Left renal cortex interstitium (tissue), 4 donors: ENCODE measurements at places on chromosomes 6 and 20. TPM values are rescaled to one million over a fixed set of nuclear protein-coding genes. Genes with fewer than 3 reads are reported as not detected.

KCNK17 gene
- polyA plus RNA-seq = 0.17 TPM

- no peak for DNase-seq
Observed at GRCh38 chr6:2378891-2379652, 133.7 kb upstream of the GMDS start.

- DNase-seq = no peak
Observed at GRCh38 chr20:42846784-42847490, 342.8 kb downstream of the PTPRT start.

BMP2 gene
- polyA plus RNA-seq = 22.9 TPM

DNA sequence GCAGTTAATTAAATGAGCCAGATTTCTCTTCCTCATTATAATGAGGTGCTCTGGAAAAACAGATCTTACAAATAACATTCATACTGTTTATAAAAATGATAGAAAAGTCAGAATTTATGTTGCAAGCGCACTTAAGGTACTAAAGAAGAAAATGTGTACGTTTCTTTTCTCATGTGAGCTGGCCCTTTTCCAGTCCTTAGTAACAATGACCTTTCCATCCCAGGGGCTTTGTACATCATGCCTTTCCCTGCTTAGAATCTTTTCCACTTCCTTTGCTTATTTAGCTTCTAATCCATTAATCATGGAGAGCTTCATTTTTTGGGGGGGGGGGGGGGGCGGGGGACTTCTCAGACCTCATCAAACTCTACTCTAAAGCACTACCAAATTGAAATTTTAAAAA, 4.8 kb downstream of the FBXO5 start:
- DNase-seq = no peak

QRSL1 gene
- polyA plus RNA-seq = 22.6 TPM

DNA sequence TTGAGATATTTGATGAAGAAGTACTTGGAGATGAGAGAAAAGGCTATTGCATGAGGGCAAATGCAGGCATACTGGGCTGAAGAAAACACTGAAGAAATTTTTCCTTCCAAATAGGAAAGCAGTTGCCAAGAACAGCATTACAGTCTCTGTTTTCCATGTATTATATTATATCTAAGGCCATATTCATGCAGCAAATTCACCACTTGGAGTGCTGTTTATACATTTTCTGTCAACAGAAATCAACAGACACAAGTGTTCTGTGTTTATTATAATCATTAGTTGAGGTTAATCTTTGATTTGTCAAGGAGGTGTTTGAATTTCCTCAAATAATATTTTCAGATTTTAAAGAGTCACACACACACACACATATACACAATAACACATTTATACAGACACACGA, 268.8 kb upstream of the PLCB4 start:
- DNase-seq = no peak

SRC gene
- 55.8 TPM for polyA plus RNA-seq

DNA sequence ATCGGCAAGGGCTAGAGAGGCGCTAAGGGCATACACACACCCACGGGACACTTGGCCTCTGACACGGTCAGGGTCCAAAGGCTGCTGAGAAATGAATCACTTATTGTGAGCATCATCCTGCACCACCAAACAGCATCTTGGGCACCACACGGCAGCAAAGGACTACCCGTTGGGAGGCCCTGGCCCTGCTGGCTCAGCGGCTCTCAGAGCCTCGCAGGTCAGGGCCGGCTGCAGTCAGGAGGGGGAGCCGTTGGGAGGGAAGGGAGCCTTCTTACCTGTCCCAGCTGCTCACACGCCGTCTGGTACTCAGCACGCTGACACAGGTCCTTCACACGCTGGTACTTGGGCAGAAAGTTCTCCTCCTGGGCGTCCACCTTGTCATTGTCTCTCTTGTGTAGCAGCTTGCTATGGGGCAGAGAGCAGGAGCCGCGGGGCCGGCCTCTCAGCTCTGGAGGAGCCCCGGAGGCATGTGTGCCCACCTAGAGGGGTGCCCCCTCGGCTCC, 109.0 kb downstream of the SULF2 start:
- no peak for DNase-seq

GRCh38 chr6:66985816-66986215, 1278.8 kb upstream of the EYS start:
- DNase-seq = no peak

DNA sequence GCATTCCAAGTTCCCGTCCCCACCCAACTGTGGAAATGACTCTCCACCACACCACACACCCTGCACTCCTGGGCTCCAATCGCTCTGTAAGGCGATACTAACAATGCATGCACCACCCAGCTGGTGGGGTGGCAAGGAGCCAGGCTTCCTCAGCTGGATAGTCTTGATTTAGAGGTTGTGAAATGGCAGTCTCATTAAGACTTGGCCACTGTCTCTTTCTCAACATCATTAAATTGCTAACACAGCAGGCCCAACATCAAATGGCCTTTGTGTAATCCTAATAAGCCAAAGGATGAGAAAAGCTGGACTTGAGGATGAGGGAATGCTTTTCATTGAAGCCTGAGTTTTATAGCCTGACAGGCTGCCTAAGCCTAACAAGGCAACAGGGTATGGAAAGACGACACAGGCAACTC, 223.7 kb downstream of the GMDS start:
- no peak for DNase-seq

DNA sequence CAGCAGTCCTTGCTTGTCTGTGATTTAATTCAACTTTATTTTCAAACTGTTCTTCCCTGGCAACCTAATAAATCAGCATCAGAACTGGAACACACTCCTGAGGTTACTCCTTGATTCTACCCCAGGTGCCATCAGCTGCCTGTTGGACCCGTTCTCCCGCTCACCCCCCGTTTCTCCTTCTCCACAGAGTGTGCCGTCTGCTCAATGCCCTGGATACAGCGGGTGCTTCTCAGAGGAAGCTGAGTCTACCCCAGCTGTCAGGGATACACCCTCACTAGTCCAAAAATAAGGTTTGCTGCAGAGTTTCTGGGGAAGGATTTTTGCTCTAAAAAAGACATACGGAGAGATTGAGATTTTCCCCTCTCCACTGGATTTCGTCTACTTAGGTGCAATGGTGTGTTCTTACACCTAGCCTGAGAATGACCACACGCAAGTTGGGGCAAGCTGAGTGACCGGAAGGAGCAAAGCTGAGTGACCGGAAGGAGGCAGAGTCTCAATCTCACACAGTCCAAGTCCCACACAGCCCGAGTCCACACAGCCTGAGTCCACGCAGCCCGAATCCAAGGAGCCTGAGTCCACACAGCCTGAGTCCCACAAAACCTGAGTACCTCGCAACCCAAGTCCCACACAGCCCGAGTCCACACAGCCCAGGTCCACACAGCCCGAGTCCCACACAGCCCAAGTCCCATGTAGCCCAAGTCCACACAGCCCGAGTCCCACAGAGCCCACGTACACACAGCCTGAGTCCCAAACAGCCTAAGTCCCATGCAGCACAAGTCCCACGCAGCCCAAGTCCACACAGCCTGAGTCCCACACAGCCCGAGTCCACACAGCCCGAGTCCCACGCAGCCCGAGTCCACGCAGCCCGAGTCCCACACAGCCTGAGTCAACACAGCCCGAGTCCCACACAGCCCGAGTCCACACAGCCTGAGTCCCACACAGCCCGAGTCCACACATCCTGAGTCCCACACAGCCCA, 58.6 kb upstream of the DACT2 start:
- no peak for DNase-seq

METTL24 gene
- polyA plus RNA-seq = 17.8 TPM

- DNase-seq = no peak
Observed at GRCh38 chr6:159398633-159399032, 229.4 kb downstream of the FNDC1 start.

DNA sequence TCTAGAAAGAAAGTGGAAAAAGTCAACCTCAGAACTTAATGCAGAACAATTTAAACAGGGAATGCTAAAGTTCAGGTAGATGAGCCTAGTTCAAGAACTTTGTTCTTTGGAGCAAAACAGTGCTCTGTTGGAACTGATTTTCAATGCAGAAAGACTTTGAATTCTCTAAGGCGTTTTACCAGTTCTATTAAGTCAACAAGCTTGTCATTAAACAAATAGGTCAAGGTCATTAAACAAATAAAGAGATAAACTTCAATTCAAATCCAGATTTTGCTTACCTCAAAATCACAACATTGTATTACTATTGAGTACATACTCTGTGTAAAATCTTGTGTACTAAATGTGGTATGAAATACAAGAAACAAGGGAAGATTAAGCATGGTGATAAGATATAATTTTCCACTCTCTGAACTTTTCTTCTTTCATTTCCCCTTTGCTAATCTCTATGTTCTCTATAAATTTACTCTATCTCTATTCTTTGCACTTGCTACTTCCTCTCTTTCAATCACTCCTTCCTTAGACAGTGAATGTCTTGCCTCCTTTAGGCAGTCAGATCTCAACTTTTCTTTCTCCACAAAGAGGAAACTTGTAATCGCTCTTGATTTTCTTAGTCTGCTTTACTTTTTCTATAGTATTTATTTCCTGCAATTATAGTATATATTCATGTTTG, 160.8 kb upstream of the KHDRBS2 start:
- DNase-seq = no peak

DNA sequence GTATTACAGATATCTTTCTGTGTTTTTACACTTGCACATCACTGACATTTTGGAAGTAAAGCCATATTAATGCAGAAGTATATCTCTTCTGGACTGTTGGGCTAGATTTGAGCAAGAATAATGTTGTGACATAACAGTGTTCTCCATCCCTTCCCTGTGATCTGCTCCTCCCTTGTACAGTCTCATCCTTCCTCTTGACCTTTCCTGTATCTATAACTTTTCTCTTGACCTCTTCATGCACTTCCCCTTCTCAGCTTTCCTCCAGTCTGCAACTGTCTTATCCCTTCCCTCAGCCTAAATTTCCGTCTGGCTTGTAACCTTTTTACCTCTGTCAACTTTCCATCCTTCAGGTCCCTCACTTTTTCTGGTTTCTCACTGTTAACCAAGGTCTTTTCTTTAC, 29.8 kb downstream of the NCOA3 start:
- no peak for DNase-seq

SRMS gene
- not detected for polyA plus RNA-seq

DNA sequence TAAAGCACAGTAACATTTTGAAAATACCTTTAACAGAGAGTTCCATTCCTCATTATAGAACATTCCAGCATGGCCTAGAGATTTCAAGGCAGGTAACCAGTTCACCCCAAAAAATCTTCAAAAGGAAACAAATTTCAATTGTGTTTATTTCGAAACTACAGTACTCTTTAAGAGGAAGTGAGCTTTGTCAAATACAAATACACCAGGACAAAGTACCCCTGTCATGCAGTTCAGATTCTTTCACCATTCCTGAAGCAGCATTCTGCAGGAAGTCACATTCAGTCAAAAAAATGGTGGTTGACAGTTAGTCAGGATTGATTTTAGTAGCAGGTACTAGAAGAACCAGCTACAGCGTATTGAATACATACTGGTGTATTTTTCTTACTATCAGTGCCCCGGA, 89.6 kb upstream of the RIN2 start:
- DNase-seq = no peak

DNA sequence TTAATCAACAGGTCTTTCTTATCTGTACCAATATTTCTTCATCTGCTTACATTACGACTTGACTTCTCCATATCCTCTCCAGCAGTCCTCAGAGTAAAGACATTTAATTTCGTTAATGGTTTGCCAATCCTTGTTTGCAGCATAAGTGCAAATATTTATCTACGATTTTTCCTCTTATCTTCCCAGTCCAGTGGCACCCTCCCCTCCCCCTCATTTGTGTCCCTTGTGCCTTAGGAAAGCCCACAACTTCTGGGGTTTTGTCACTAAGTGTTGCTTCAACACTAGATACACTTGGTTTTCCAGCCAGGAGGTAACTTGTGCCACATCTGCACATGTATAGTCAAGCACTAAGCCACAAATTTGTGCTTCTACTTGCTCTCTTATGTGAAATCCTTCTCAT, 327.2 kb downstream of the CBLN4 start:
- no peak for DNase-seq

GRCh38 chr6:25641940-25642666, 9.9 kb upstream of the SCGN start:
- DNase-seq = no peak

- no peak for DNase-seq
Observed at GRCh38 chr20:63032861-63033793, 26.4 kb upstream of the BHLHE23 start.

- no peak for DNase-seq
Observed at GRCh38 chr6:55450005-55450404, 122.7 kb downstream of the GFRAL start.

GRCh38 chr6:130307752-130308361, 58.0 kb upstream of the TMEM200A start:
- no peak for DNase-seq

- no peak for DNase-seq
Observed at GRCh38 chr20:31681769-31682168, 40.9 kb downstream of the BCL2L1 start.

PLN gene
- polyA plus RNA-seq = 6.4 TPM
